ENCODE measurements at places on chromosomes 2 and 18.

DNA sequence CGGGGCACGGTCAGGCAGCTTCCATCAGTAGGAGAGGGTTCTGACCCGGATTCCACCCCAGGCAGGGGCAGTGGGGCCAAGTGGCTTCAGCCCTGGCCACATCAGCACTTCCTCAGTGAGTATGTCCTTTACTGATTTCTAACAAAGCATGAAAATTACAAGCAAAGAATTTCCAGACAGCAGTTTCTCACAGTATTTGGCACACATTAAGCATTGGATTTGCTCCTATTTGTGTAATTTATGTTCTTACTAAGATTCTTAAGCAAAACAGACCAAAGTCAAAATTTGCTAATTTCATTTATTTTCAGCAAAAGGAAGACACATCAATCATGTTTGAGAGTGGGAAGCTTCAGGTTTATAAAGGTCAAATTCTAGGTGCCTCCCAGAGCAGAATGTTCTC is 73.3 kb upstream of the NFATC1 start:
- no peak for DNase-seq

GRCh38 chr2:54658564-54659071 is 64.8 kb upstream of the EML6 start:
- DNase-seq: no peak

DNA sequence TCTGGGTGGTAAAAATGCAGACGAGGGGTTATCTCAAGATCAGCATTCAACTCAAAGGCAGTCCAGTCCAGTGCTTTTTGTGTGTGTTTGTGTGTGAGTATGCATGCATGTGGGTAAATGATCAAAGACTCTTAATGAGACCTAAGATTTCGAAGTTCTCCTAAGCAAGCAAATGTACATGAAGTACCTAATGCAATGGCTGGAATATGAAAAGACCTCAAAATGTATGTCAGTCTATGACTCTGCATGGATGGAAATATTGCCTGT is 151.0 kb upstream of the L3MBTL4 start:
- DNase-seq: no peak

GRCh38 chr2:10863837-10864236 is 47.9 kb upstream of the KCNF1 start:
- no peak for DNase-seq

- no peak for DNase-seq
Measured at GRCh38 chr2:197011021-197011417, 84.5 kb upstream of the PGAP1 start.

- no peak for DNase-seq
Measured at GRCh38 chr2:176542476-176542875, 273.2 kb downstream of the MTX2 start.

DNA sequence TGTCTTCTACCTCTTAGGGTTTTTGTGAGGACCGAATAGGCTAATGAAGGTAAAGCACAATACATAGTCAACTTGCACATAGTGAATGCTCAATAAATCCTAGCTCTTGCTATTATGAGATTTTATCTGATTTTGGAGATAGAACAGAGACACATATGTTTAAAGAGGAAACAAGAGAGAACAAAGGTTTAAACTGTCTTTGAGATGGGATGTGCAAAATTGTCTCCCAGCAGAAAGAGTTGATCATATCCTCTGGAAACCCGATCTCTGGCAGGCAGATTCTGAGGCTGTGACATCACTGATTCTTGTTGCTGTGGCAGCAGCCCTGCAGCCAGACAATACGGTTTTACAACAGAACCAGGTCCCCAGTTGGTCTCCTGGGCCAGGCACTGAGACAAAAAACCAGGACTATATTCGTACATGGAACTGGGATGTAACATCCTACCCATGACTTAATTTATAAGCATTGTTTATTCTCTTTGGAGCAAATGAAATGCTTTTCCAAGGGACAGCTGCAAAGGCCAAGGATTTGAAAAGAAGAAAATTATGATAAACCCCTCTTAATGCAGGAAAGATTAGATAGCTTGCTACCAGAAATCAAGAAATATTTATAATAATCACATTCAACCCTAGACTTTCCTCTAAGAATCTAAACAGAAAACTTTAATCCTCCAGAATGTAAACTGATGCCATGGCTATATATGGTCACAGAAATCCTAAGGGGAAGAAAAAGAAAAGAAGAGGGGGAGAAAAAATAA is 80.2 kb downstream of the SLC8A1 start:
- DNase-seq: no peak

DNA sequence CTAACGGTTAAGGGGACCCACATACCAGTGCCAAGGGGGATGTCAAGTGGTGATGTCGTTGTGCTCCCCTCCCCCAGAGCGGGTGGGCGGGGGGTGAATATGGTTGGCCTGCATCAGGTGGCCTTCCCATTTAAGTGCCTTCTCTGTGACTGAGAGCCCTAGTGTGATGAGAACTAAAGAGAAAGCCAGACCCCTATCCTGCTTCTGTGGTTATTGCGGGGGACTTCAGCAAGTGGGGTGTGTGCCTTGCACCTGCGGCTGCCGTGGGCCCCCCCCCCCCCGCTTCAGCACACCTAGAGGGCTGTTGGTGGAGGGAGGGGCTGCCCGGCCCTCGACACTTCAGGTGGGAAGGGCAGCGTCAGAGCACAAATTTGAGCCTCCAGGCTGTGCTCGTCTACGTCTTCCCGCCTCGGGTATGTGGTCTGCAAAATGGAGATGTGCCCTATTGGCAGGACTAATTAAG is 6.1 kb downstream of the CTDSP1 start:
- DNase-seq: no peak

GRCh38 chr2:1422131-1422530 is 8.9 kb downstream of the TPO start:
- DNase-seq: no peak

GRCh38 chr2:190634381-190634780 is 14.5 kb upstream of the NAB1 start:
- DNase-seq: no peak

- no peak for DNase-seq
Measured at GRCh38 chr2:240430595-240430994, 4.9 kb upstream of the GPC1 start.

- DNase-seq: no peak
Measured at GRCh38 chr2:234269769-234270204, 219.3 kb downstream of the SPP2 start.

GRCh38 chr2:31238126-31238905 is 4.4 kb downstream of the EHD3 start:
- no peak for DNase-seq

GRCh38 chr2:131588152-131588873 is 60.6 kb downstream of the CCDC74A start:
- DNase-seq: no peak

DNA sequence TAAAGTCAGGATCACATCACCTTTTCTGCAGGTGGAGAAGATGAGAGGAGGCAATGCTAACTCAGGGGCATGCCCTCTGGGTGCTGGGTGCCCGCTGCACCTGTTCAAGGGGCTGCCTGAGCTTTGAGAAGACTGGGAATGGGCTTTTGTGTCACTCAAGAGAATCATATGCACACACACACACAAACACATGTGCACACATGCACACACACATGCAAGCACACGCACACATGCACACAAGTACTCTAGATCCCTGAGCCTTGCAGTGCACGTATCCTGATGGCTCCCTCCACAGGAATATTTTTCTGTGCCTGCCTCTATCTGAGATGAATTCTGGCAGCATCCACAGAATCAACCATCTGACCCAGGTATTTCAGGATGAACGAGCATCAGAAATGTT is 110.0 kb upstream of the TEX51 start:
- DNase-seq: no peak

- DNase-seq: peak; percentile 50
Measured at GRCh38 chr2:129923265-129924091, 56.0 kb upstream of the RAB6C start.

- no peak for DNase-seq
Measured at GRCh38 chr2:137223722-137224121, 458.4 kb downstream of the THSD7B start.

DNA sequence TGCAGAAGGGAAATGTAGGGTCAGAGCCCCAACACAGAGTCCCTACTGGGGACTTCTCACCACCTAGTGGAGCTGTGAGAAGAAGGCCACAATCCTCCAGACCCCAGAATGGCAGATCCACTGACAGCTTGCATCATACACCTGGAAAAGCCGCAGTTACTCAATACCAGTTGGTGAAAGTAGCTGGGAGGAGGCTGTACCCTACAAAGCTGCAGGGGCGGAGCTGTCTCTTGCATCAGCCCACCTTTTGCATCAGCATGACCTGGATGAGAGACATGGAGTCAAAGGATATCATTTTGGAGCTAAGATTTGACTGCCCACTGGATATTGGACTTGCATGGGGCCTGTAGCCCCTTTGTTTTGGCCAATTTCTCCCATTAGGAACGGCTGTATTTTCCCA is 237.3 kb downstream of the CALCRL start:
- no peak for DNase-seq

GRCh38 chr2:119758881-119759450 is 756 bp upstream of the PTPN4 start:
- no peak for DNase-seq

GRCh38 chr2:67079729-67080128 is 317.4 kb upstream of the ETAA1 start:
- no peak for DNase-seq

DNA sequence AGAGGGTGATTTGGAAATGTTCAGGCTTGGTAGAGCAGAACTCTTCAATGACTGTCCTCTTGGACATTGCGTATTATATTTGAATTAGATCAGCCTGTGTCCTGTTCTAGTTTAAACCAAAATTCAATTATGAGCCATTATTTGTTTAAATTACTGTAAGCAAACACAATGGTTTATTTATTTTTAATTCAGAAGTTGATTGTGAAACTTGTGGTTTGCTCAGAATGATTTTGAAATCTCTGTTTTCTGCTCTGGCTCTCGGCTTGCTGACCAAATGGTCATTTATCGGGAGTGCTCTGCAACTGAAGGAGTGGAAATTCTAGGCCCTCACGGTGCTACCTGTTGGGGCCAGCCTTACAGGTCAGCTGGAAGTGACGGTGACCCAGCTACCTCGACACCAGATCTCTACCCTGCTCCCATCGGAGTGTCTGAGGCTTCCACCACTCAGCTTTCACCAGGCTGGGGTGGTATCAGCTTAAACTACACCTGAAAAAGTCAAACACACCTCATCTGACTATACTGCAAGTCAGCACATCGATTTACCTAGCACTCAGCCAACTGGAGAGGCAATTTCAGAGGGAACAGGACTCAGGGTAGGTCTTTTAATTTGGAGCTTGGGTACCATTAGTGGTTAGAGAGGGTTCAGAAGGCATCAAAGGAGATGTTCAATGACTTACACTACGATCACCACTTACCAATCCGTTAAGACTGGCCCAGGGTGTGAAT is 36.8 kb upstream of the GPD2 start:
- peak; percentile 66 for DNase-seq

DNA sequence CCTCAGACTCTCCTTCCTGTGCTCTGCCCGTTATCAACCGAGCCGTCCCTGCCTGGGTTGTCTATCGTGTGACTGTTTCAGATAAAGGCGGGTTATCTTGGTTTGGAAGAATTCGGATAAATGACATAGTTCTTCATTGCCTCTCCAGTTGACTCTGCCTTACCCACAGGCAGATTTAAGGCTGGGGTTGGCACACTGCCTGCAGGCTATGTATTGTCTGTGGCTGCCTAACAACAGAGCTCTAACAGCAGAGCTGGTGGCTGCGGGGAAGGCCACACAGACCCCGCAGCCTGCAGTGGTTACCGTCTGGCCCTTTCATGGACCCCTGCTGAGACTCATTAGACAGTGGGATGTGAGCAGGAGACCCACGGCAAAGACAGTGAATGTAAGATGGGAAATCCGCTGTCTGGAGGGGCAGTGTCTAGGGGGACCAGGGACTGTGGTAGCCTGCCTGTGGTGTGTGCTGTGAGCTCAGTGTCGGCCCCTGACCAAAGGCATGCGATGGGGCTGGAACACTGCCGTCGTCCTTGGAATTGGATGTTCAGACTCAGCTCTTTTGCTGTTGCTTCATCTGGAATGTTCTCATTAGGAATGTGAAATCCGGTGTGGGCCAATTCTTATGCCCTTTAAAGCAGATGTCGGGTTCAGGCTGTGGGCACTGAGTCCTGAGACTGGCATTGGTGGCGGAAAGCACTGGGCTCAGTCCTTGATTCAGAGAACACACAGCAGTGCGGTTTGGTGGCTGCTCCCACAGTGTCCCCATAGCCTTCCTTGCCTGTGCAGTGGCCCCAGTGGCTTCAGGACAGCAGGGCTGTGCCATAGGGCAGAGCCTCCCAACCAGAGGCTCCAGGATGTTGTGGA is 44.5 kb downstream of the SH3RF3 start:
- no peak for DNase-seq

- no peak for DNase-seq
Measured at GRCh38 chr18:76765649-76766048, 56.7 kb upstream of the ZNF236 start.

- DNase-seq: no peak
Measured at GRCh38 chr2:200479692-200480265, 30.1 kb downstream of the KCTD18 start.

DNA sequence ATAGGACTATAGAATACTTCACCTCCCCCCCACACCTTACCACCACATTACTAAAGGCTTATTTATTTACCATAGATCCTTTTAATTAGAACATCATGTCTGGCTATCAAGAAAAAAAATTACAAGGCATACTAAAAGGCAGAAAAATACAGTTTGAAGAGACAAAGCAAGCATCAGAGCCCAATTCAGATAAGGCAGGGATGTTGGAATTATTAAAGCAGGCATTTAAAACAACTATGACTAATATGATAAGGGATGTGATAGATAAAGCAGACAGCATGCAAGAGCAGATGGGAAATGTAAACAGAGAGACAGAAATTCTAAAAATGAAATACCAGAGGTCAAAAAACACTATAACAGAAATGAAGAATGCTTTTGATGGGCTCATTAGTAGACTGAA is 55.4 kb upstream of the SMIM21 start:
- no peak for DNase-seq

- no peak for DNase-seq
Measured at GRCh38 chr18:54713386-54713785, 114.9 kb upstream of the RAB27B start.

DNA sequence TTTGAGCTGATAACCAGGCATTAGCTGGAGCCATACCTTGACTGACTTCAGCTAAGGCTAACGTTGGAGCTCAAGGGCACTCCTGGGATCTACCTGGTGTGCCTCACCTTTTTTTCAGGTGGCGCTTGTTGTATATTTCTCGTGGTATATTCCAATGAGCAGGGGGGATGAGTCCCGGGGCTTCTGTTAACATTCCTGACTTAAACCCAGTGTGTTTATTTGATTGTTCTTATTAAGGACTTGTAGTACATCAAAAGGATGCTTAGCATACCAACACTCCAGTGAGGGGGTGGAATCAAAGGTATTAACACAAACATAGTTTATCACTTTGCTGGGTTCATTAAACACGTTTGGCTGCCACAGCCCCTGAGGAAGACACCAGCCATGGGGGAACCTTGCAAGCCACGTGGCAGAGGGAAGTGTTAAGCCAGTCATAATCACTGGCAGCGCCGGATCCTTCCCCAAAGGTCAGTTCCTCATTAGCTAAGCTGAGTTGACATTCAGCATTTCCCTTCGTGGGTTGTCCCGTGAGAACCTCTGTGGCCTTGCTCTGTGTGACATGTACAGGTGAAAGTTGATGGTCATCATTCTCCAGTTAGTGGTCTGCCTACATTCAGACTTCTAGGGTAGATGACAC is 119.5 kb upstream of the MCFD2 start:
- no peak for DNase-seq

Measured in NCI-H526 treated with DMSO at 0.1 percent for 48 hours (cell line).